Endothelial cell (in vitro differentiated cells): ENCODE measurements at places on chromosomes 2 and 18. TPM values are rescaled to one million over a fixed set of nuclear protein-coding genes. Genes with fewer than 3 reads are reported as not detected.

DNA sequence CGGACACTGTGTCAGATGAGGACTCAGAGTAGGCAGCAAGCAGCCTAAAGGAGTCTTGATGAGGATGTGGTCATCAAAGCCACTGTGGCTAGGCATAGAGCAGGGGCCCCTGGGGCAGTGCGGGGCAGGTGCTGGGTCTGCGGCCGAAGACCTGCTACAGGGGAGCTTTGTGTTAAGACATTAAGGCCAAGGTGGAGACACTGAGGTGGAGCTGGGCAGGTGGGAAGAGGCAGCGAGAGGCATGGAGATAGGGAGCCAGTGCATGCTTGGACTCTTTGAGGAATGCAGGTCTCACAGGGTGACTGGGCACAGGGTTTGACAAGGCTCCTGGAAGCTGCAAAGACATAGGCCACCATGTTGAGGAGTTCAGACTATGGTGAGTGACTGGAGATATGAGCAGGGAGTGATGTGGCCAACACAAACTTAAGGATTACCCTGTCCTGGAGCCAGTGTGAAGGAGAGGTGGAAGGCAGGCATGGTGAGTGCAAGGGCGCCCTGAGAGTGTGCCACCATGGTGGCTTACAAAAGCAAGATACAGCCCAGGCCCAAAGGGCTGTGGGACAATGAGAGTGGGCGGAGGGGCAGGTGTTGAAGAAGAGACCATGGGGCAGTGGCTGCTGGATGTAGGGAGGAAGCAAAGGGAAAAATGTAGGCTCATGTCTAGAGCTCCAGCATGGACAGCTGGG, 450.9 kb upstream of the HS6ST1 start:
- no peak for DNase-seq

- no peak for DNase-seq
These were observed 553.0 kb upstream of the FANCL start for GRCh38 chr2:58794103-58794502.

DNA sequence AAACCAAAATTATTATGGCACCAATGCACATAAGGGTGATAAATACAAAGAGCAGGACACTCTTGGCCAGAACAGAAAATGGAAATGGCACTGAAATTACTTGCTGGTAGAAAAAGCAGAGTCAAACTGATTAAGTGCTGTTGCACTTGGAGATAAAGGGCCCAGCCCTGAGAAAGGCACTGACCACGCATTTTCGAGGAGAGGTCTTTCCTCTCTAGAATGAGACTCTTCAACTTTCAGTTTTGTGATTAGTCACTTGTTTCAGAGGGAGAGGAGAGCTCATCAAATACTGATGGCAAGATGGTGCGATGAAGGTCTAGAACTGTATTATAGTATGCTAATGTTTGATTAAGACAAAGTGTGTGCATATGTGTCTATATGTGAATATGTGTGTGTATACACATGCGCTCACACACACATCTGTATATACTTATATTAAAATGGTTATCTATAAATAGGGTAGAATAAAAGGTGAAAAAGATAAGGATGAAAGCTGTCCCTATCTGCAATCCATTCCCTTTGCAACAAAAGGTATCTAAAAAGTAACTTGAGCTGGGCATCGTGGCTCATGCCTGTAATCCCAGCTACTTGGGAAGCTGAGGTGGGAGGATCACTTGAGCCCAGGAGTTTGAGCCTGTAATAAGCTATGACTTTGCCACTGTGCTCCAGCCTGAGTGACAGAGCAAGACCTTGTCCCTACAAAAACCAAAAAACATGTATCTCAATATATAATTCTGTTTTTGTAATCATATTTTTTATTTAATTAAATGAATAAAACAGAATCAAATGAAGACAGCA, 48.8 kb upstream of the ZDBF2 start:
- DNase-seq, result no peak

- no peak for DNase-seq
These were observed 20.5 kb upstream of the BCL2L11 start for GRCh38 chr2:111100087-111100764.

- DNase-seq, result no peak
These were observed 40.7 kb upstream of the KLF11 start for GRCh38 chr2:10002681-10003080.

GRCh38 chr2:17543131-17543660, 2.7 kb downstream of the VSNL1 start:
- no peak for DNase-seq

GRCh38 chr2:143685421-143686078, 556.3 kb downstream of the ARHGAP15 start:
- no peak for DNase-seq

DNA sequence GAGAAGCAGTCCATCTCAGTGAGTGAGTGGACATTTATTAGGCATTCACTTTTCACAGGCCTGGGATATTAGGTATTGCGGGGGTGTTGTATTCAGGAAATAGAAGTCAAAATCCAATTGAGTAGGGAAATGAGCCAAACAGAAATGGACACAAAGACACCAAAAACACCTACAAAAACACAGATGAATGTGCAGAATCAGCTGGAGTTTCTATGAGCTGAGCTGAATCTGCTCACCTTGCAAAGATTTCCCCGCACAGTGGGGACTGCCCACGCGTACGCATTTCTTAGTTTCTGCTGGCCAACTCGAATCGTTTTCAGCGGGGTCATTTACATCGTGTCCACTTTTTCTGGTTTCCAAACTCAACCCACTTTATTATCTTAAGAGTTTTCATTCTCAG, 160.0 kb downstream of the BCL2 start:
- DNase-seq, result no peak

DNA sequence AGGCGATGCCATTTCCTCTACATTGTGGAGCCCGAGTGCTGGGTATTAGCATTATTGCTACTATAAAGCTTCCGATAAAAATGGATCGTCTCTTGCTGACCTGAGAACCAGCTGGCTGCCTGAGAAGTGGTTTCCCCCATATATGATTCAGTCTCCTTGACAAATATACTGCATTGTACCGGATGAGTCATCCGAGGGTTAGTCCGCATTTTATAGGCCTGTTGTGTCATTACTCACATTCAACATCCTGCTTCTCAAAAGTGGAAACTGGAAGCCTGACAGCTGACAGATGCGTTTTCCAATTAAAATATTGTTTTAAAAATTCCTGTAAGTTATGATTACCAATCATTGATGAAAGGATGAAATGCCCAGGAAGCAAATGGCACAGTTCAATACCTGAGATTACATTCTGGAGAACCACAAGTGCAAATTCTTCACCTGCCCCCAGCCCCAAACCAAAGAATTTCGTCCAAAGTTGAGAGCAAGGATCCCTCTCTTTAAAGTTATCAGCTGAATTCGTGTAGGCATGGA, 65.7 kb downstream of the SPRED2 start:
- no peak for DNase-seq

GRCh38 chr2:143530758-143531157, 401.5 kb downstream of the ARHGAP15 start:
- DNase-seq, result no peak

DNA sequence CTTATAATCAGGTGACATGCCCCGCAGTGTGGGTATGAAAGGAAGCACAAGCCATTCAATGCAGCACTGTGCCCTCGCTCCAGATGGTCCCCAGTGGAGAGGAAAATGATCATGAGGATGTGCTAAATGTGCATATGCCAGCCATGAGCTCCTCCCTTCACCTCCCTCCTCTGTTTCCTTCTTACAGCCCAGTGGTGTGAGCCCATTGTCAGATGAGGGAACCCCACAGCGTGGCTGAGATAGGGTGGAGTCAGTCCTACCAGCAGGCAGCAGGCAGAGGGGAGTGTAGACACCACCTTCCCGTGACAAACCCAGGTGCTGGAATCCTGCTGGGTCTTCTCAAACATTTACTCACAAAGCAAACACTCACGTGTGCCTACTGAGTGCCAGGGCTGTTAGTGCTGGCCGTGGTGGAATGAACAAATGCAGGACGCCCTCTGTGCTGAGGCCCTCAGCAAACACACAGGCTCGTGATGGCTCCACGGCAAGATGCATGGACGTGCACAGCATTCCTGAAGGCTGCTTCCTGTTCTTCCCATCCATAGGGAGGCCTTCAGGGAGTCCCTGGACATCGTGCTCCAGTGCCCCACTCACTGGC, 181.7 kb upstream of the TPO start:
- DNase-seq, result no peak

GRCh38 chr18:50687491-50687890, 127.6 kb downstream of the MAPK4 start:
- no peak for DNase-seq

GRCh38 chr2:146366276-146366675, 1478.6 kb upstream of the ACVR2A start:
- DNase-seq, result no peak

GRCh38 chr2:62897187-62897827, 153.3 kb upstream of the OTX1 start:
- DNase-seq, result no peak

DNA sequence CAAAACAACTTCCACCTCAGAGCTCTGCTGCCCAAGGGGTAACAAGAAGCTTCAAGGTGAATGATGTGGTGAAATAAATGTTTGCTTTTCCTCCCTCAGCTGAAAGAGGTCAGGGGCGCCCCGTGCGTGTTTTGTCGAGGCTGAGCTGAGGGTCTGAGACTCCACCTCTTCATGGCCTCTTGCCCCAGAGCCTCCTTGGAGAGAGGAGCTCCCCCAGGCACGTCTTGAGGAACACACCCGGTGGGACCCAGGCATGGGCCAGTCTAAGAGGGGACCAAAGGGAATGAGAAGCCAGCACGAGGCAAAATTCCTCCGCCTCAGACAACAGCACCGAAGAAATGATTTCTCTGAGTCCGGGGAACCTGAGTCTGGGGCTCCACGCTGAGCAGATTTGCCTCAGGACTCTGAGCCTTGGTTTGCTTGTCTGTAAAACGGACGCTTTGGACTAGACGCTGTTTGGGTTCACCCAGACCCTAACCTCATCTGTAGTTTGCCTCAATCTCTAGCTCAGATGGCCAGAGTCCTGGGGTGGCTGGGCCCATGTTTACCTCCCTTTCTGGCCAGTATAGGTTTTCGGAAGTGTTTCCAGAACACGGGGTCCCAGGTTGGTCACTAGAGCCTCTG, 56.4 kb upstream of the ODC1 start:
- no peak for DNase-seq

DNA sequence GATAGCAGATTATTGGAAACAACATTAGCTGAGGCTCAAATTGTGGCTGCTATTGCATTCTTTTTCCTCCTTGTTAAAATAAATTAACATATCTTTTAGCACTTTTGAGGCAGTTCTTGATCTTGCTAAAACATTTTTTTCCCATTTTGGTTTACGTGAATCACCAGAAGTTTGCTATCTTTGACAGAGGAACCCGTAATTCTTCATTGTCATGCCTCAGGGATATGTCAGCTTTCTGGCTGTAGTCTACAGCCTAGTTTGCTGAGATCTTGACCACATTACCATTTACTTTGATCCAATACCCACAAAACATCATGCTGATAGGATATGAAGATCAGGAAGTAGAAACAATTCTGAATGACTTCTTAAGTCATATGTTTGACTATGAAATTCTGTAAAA, 25.1 kb upstream of the FANCL start:
- no peak for DNase-seq

GRCh38 chr2:127479219-127479825, 47.0 kb downstream of the IWS1 start:
- DNase-seq, result no peak

DNA sequence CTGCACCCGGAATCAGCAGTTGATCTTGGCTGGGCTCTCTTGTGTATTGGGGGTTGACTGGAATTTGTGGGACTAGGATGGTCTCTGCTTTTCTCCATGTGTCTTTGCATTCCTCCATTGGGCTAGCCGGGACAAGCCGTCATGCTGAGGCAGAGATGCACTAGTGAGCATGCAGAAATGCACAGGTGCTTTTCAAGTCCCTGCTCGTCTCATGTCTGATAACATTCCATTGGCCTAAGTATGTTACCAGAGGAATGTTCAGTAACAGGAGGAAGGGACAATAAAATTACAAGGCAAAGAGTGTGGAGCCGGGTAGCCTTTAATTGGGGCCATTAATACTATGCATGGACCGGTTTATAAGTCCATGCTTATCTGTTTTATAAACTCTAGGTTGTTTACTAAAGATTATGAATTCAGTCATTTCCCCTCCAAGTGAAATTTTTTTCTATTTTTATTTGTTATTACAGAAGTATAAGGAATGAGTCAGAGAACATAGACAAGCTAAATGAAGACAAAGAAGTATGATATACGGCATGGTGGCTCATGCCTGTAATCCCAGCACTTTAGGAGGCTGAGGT, 24.4 kb upstream of the AAK1 start:
- DNase-seq, result no peak

- no peak for DNase-seq
These were observed 28.8 kb downstream of the PSD4 start for GRCh38 chr2:113202305-113203216.

GRCh38 chr18:50192995-50193795, 1.8 kb downstream of the MYO5B start:
- DNase-seq, result no peak

GRCh38 chr2:11695576-11695975, 25.6 kb upstream of the NTSR2 start:
- no peak for DNase-seq

GRCh38 chr2:85134255-85134895, 1.2 kb downstream of the TCF7L1 start:
- peak; percentile 52 for DNase-seq

DNA sequence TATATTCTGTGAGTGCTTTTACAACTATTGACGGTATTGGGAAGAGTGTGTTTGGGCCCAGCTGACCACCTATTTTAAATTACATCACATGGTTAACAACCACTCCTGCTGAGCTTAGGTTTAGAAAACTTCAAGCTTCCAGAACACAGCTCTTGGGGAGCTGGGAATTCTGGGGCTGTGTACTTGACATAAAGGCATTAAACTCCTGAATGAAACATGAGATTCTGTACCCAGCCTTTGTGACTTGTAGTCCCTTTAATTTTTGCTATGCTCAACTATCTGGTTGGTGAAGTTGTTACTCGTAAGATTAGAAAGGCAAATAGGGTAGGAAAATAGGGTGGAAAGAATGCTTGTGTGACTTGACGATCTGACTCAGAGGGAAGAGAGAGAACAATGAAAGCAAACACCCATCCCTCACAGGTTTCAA, 66.9 kb downstream of the LTBP1 start:
- DNase-seq, result no peak

DNA sequence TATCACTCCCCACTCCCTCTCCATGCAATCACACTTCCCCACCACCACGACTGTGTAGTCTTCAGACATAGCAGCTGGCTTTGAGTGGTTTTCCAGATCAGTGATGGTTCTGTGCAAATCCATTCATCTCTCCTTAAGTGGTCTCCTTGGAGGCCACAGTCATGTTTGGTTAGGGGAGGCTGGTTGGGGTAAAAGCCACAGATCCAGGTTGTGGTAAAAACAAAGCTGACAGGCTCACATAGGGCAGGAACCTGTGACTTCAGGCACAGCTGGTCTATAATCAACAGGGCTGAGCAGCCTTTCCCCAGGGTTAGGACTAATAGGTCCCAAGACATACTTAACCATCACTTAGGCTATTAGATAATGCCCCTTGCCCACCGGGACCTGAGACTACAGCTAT, 46.2 kb upstream of the FZD7 start:
- no peak for DNase-seq

Gene C2orf15
- total RNA-seq, result 0.26 TPM

Gene HOXD11
- total RNA-seq, result not detected

Gene PRKAG3
- not detected for total RNA-seq

Gene GPD2
- total RNA-seq, result 38.3 TPM

Gene DARS1
- total RNA-seq, result 82.9 TPM

Gene EN1
- total RNA-seq, result 0.87 TPM

Gene L3MBTL4
- 0.56 TPM for total RNA-seq

Gene ZBTB14
- 23.2 TPM for total RNA-seq

Gene PLA2R1
- total RNA-seq, result 1.1 TPM

Gene MDH1
- 80.5 TPM for total RNA-seq

Gene CIDEA
- 0.97 TPM for total RNA-seq

Gene RAB17
- total RNA-seq, result 1.5 TPM
